ENCODE measurements at places on chromosomes 5 and 9.

DNA sequence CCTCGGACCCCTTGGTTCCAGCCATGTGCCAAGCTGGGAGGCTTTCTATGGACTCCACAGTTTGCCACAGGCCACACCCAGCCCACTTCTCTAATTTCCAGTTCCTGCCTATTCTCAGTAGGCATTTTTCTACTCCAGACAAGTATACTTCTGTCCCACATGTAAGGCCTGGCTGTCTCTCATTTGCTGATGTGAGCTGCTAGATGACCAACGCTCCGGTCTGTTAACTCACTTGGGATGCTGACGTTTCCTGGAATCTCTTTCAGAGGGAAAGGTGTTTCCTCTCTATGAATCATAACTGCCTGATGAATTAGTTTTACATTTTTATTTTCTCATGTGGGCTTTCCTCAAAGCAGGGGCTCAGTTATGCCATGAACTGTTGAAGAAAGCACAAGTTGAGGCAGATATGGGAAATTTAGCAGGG, 36.3 kb downstream of the ERGIC1 start:
- no peak for DNase-seq

DNA sequence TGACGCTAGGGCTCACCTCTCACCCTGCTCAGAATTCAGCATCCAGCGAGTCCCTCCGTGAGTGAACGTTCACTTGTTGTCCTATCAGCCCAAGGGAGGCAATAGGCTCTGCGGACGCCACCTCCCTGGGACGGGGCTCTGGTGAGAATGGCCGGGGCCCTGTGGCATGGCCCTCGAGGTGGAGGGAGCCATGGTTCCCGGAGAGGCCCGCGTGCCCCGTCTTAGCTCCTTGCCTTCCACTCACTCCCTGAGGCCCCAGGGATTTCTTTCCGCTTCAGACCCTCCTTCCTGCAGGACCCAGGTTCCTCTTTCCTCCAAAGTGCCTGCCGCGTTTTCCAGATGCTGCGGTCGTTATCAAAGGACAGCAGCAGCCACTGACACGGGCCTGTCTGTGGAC, 21.5 kb downstream of the EXOC3 start:
- no peak for DNase-seq

DNA sequence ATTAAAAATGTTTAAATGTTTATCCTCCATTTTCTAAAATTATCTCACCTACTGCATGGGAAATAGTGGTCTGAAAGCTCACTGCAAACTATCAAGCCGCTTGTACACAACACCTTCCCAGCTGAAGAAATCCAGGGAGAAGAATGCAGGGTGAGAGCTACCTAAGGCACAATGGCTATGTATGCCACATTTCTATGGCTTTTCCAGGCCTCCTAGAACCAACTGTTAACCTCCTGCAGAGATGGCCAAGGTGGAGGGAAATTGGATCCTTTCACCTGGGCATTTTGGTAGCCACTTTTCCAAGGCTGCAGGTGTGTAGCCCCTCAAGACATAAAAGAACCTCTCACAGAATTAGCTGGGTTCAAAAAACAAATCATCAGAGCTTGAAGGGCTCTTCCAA, 286.4 kb downstream of the EBF1 start:
- DNase-seq, result no peak

GRCh38 chr9:133058550-133059320, 3.0 kb upstream of the CEL start:
- no peak for DNase-seq

DNA sequence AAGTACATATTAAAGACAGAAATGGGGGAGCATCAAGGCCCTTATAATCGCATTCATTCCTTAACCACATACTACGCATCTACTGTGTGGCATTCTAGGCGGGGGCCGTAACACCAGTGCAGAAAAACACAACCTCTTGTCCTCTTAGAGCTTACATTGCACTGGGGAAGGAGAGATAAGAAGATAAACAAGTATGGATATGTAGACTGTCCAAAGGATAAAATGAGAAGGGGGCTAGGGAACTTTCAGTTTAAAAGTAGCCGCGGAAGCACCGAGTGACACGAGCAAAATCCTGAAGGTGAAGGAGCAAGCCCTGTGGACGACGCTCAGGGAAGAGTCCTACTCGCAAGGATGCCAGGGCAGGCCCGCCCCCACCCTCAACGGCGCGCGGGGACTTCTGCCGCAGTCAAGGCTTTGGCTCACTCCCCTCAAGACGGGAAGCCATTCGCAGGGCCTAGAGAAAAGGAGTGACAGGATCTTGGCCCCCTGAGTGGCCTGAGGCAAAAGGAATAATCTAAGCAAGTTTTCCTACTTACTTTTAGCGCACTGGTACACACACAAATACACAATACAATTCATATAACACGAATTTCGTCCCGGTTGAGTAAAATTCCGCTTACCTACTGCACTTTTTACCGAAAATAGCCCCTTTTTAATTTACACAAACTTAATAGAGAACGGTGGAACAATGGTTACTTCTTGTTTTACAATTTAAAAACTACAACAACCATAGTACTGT, 1.3 kb upstream of the NIPBL start:
- DNase-seq, result no peak

- DNase-seq, result peak; percentile 61
Measured at GRCh38 chr5:81194633-81195334, 38.3 kb upstream of the CKMT2 start.

DNA sequence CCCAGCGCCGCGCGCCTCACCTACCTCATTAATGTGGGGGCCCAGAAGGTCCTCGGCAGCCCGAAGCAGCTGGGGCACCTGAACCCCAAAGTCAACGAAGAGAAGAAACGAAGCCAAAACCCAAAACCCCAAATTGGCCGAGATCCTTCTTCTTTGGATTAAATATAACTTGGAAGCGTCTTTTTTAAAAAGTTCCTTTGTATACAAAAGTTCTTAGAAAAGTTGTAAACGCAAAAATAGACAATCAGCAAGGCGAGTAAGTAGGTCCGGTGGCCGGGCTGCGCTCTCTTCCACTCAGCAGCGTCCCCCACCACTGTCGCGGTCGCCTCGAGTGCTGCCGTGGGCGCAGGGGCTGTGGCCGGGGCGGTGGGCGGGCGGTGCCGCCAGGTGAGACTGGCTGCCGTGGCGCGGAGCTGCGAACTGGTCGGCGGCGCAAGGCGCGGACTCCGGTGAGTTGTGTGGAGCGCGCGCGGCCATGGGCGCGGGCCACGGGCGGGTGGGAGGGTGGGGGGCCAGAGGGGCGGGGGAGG, 360 bp downstream of the KLF4 start:
- no peak for DNase-seq

DNA sequence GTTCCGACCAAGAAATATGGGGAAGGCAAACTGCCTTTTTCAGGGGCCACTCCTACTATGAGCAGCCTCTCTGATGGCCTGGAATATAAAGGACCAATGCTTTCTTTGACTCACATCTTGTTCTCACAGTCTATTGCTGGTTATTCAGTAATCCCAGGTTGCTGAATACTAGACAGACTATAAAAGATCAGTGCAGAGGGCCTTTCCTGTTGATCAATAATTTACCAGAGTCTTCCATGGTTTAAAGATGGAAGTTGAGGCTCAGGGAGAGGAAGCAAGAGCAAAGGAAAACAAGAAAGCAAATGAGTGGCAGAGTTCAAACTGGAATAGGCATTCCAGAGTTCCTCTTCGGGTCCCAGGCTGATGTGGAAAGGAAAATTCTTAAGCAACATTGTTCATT, 62.9 kb downstream of the FBXO38 start:
- no peak for DNase-seq

DNA sequence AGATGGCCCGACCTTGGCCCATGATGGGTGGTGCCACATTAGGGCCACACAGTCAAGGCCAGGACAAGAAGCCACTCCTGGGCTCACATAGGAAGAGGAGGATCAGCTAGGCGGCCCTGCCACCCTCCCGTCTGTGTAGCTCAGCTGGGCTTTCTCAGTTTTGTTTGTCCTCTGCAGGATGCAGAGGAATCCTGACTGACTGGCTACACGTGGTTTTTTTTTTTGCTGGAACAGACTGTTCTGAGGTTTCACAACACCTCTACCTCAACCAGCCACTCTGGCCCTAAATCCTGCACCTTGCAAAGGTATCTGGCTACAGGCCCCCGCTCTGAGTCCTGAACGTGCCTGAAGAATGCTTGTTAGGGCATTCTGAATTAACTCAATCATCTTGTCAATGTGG, 88.3 kb upstream of the MSX2 start:
- DNase-seq, result no peak

- DNase-seq, result no peak
Measured at GRCh38 chr5:87791869-87792268, 379.1 kb upstream of the CCNH start.

Measured in activated CD4-positive, CD25-positive, alpha-beta regulatory T cell (primary cell).